Hematopoietic multipotent progenitor cell (in vitro differentiated cells): ENCODE measurements at places on chromosomes 2 and 18.

GRCh38 chr2:164456619-164457018, 164.7 kb downstream of the GRB14 start:
- no peak for DNase-seq

- DNase-seq, result no peak
Observed at GRCh38 chr2:144472046-144472412, 47.9 kb downstream of the ZEB2 start.

DNA sequence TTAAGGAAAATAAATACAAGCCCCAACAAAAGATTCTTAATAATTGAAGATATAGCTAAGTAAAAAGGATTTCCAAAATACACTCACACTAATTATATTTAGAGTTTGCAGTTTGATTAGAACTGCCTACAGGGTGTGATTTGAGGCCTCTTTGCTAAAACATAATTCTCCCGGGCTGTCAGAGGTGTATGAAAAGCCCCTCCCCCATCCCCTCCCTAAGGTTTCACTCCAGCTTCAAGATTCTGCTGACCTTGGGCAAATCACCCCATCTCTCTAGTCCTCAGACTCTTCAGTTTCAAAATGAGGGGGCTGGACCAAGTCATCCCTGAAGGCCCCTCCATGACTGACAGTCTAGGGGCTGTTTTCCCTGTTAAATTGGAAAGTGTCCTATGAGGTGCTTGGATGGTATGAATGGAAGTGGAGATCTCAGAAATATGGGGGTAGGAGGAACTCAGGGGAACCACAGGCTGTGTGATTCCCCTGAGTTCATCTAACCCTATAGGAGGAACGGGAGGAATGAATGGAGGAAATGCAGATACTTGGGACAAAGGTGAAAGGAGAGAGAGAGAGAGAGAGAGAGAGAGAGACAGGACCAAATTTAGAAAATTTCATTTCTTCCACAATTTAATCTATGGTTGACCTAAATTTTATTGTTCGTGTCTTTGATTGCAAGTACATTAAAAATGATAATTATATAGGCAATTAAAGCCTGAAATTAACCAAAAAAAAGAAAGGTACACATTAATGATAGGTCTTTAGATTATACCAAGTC, 107.5 kb downstream of the SPP2 start:
- DNase-seq, result no peak

DNA sequence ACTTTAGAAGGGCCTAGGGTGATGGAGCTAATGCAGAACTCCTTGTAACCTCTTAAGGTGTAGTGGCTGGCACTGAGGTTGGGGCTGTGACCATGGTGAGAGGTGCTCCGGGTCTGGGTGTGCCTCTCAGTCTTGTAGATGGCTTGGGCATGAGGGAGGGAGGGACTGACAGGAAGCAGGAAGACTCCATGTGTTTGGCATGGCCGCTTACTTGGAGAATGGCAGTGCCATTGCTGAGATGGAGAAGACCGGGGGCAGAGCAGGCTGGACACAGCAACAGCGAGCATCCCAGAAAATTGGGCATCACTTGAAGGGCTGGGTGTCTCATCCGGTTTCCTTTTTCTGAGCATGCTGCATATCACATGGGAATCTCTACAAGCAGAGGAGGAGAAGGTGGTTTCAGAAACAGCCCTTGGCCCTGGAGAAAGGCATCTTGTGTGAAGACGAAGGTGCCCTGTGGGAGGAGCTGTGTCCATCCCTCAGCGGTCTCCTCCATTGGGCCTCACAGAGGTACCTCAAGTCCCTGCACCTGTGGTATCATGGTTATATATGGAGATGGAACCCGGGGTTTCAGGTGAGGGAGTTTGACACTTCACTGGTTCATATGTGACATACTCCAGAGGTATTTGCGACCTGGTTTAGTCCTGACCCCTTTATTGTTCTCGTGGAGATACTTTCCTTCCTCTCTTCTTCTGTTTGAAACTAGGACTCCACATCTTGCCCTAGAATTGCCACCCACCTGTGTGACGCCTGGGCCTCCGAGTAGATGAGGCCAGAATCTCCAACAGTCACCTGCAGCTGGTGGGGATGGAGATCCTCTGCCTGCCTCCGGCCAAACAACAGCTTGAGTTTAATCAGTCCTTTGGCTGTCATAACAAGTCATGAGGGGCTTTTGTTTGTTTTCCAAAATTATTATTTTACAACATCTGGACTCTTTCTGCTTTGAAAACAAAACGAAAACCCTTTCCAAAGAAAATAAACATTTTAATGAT, 45.6 kb downstream of the INPP4A start:
- no peak for DNase-seq

- no peak for DNase-seq
Observed at GRCh38 chr18:45653090-45653489, 37.8 kb downstream of the SLC14A2 start.

GRCh38 chr2:221553333-221553732, 18.8 kb downstream of the EPHA4 start:
- DNase-seq, result no peak

- DNase-seq, result no peak
Observed at GRCh38 chr18:49812286-49813068, 856 bp downstream of the ACAA2 start.

- DNase-seq, result no peak
Observed at GRCh38 chr2:150607390-150607811, 119.9 kb upstream of the RND3 start.

GRCh38 chr2:195363496-195363895, 293.5 kb upstream of the SLC39A10 start:
- DNase-seq, result no peak

- DNase-seq, result no peak
Observed at GRCh38 chr2:220011859-220012258, 384.4 kb downstream of the SLC4A3 start.

DNA sequence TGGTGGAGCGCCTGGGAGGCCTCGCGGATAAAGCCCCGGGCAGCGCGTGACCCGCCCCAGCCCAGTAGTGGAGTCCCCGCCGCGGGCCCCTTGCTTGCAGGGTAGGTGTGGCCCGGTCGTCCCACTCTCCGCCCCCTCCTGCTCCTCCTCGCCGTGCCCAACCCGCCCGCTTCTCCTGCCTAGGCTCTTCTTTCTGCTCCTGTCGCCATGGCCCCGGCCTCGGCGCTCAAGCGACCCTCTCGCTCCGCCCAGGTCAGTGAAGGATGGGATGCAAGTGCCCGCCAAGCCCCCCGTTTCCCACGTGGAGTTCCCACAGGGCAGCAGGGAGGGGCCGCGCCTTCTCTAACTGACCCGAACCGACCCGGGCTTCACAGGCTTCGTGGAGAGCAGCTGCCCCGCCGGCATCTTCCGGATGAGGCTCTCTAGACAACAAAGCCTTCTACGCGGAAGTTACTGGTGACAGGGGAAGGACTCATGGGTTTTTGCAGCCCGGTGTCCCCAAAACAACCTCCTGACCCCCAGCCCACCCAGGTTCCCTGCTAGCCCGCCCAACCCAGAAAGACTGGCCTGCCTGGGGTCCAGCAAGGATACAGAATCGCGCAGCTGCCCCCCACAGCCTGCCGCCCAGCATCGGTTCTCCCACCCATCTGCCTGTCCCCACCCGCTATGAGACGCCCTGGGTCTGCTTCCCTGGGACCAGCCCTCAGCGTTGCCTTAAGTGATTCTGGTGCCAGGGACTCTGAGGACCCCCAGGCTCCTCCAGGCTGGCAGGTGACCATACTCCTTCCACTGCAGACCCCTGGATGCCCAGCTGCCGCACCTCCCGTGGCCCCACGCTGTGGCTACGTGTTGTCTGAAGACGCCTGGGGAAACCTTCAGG, 32.8 kb downstream of the TTC32 start:
- peak; percentile 33 for DNase-seq

GRCh38 chr2:46047290-46047689, 249.9 kb upstream of the EPAS1 start:
- DNase-seq, result no peak

GRCh38 chr2:214772443-214773015, 37.0 kb downstream of the BARD1 start:
- no peak for DNase-seq

DNA sequence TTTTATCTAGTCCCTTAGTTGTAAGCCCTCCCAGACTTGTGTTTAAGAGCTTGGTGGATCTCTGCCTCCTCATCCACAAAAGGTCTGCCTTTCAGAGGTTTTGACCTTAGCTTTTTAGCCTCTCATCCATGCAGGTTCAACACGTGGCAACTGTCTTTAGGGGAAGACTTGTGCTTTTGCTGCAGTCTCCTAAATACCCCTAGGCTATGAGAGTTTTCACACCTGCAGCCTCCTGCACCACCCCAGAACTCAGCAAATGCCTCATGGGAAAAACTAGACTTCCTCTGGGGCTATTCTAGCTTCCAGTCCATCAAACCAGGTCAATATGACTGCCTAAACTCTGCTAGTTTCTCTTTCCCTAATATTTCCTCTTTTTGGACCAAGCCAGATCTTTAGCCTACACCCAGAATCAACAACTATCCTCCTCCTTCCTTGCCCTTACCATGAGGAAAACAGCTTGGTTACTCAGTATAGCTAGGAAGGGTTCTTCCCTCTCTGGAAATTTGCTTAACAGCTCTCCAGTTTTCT, 132.3 kb upstream of the RIOK3 start:
- no peak for DNase-seq

- no peak for DNase-seq
Observed at GRCh38 chr2:9230051-9230802, 23.6 kb downstream of the ASAP2 start.

- DNase-seq, result no peak
Observed at GRCh38 chr2:132909427-132909826, 239.4 kb upstream of the LYPD1 start.

- DNase-seq, result no peak
Observed at GRCh38 chr18:71028285-71028762, 739.5 kb downstream of the SOCS6 start.

DNA sequence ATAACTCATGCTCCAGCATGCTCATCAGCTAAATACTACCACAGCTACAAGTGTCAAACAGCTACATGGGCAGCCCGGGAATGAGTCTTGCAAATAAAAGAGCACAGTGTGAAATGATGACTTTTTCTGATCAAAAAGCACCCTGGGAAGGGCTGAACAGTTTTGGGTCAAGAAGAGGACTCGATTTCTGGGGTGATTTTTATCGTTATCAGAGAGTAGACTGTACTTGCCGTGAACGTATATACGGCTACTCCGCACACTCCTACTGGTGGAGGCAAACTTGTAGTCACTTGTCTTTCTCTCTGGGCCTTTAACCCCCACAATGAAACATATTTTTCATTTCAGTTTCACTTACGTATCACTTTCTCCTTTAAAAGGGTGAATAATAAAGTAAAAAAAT, 54.4 kb downstream of the NCKAP5 start:
- no peak for DNase-seq

DNA sequence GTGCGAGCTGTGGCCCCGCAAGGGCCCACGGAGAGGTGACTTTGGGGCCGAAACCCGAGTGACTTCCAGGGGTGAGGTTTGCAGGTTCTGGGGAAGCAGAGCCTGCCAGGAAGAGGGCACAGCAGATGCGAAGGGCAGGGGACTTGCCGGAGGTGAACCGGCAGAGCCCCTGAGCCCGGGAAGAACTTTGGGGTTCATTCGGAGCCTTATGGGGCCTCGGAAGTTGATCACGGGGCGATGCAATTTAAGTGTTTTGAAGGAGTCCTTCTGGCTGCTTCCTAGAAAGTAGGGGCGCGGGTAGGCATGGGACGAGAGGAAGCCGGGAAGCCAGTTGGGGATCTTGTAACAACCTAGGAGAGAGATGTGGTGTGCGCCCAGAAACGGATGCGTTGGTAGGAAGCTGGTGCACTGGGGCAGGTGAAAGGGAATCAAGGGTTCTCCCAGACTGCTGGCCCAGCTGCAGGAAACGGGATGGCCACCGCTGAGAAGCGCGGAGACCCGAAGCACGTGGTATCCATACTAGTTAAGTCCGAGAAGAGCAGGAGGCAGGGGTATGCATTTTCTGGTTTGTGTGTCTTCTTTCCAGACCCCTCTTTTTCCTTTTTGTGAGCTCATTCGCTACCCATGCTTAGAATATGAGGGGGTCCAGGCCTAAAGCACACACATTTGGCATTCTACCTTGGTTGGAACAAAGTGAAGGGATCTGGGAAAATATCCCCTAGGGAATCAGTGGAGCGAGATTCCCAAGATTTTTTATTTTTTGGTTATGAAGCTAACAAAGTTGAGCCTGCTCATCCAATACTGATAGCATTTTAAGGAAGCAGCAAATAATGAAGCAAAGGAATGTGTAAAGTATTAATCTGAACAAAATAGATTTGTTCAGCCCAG, 758 bp downstream of the SCLY start:
- DNase-seq, result peak; percentile 25

- no peak for DNase-seq
Observed at GRCh38 chr2:114717049-114717448, 274.6 kb downstream of the DPP10 start.

DNA sequence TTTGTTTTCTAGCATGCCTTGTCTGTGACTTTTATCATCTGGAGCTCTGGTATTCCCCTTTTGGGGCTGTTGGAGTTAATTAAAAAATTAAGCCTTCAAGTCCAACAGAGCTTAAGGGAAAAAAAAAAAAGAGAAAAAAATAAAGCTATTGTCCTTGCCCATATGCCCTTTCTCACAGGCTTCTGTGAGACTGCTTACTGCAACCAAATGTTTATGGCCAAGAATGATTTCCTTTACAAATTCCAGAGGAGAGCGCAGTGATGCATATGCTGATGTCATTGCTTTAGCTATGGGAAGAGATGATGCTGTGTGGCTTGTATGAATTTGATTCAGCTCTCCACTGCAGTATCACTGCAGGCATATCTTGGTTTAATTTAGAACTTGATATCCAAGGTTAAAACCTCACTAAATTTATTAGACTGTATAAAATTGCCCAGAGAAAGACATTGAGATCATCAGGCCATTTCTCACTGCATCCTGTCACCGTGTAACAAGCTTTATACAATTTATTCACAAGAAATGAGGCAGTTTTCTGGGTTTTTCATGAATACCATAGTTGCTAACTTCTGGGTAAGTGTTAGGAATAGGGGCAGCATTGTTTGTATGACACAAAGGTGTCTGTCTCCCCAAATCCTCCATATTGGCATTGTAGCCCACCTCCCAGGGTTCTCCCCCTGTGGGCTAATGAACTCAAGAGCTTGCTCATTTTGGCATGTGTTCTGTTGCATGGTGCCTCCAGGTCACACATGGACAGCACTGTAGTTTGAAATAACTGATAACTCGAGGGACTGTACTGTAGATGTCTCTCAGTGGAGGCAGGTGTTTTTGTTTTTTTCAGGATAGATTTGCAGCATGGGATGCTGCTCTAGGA, 85.0 kb downstream of the TANC1 start:
- DNase-seq, result no peak

DNA sequence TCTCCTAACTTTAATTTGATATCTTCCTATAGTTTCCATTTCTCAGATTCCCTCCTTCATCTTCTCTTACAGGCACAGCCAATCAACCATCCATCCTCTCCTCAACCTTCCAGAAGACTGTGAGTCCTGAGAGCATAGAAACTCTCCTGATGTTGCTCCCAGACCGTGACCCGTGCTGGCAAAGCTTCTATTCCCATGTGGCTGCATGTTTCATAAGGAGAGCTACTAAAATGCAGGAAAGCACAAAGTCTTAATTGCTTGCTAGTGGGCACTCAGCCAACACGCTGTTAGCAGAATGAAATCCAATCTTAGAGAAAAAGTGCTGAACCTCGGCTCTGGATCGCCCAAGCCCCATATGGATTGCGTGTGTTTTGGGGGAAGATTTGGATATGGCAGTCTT, 1244.7 kb upstream of the ZEB2 start:
- no peak for DNase-seq
